ENCODE measurements at places on chromosomes 11 and 22. TPM values are rescaled to one million over a fixed set of nuclear protein-coding genes. Genes with fewer than 3 reads are reported as not detected.
A peak's percentile ranks its signal among the peaks of the same experiment; 100 is the strongest.

- peak overlapping the region; percentile 1 for H3K4me3 ChIP-seq
- H3K27me3 ChIP-seq: no peaks in the 10 kb centered on the region
- H3K4me1 ChIP-seq: peaks cover 32% of the 10 kb centered on the region
- peak overlapping the region; percentile 74 for H3K27ac ChIP-seq
These were observed 17.2 kb upstream of the OR5B21 start for GRCh38 chr11:58525037-58525614.

GRCh38 chr11:13120691-13121090, 111.6 kb downstream of the RASSF10 start:
- no peaks in the 10 kb centered on the region for H3K4me1 ChIP-seq
- DNase-seq: no peak
- no peaks in the 10 kb centered on the region for H3K36me3 ChIP-seq
- no peak overlapping the region for H3K4me3 ChIP-seq

GRCh38 chr22:38953577-38954413, 3.6 kb upstream of the APOBEC3A start:
- H3K36me3 ChIP-seq: no peaks in the 10 kb centered on the region
- peaks cover 48% of the 10 kb centered on the region for H3K4me1 ChIP-seq
- peak overlapping the region; percentile 82 for H3K27ac ChIP-seq
- H3K27me3 ChIP-seq: peaks cover 2% of the 10 kb centered on the region
- DNase-seq: peak; percentile 86
- H3K4me3 ChIP-seq: peak overlapping the region; percentile 52

DNA sequence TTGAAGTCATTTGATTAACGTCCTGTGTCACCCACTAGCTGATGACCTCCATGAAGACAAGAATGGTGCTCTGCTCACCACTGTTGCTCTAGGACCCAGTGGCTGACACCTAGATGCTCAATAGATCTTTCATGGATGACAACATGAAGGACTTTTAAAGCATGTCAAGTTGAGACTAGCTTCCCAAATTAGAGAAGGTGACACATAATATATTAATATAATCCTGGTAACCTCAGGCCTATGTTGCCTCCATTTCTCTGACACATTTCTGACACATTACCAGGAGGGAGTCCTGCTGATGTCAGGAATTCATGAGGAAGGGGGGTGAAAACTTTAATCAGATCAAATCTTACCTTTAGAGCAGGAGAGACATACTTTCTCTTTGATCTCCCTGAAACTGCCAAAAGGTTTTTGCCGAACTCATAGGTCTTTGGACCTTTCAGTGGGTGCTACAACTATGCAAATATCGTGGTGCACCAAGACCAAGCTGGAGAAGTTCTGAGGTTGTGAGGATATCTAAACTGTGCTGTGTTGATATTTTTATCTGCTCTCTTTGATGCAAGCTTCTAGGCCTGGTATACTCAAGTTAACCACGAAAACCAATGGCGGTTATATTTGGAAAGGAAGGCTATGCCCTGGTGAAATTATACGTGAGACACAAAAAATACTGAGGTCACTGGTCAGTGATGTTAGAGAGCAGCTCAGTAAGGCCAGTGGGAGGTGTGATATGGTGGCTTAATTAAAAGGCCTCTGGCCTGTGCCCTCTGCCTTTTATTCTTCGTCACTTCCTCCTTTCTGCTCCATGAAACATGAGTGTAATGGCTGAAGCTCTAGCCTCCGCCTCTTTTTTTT, 13.2 kb upstream of the AMPD3 start:
- H3K36me3 ChIP-seq: no peaks in the 10 kb centered on the region
- peak overlapping the region; percentile 5 for H3K27ac ChIP-seq
- peaks cover 9% of the 10 kb centered on the region for H3K27me3 ChIP-seq
- peaks cover 29% of the 10 kb centered on the region for H3K4me1 ChIP-seq
- peak; percentile 40 for DNase-seq
- no peak overlapping the region for H3K4me3 ChIP-seq

DNA sequence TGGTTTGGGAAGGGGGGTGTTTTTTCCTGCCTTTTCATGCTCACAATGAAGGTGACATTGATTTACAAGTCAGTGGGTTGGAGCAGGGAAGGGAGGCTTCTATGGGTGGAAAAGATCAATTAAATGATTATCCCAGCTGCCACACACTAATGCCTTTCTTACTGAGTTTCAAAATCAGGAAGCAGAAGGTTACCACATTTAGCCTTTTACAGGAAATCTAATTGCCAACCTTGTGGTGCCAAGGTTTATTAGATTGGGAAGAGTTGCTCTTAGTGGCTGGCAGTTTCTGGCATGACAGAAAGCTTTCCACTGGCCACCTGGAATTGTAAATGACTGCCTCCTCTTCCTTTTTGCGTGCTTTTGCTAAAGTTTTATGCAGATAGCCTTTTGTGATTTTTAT, 98.7 kb downstream of the NAV2 start:
- no peak for DNase-seq
- no peaks in the 10 kb centered on the region for H3K4me1 ChIP-seq
- H3K27ac ChIP-seq: no peak overlapping the region
- no peak overlapping the region for H3K4me3 ChIP-seq
- H3K36me3 ChIP-seq: no peaks in the 10 kb centered on the region

- DNase-seq: no peak
- H3K27ac ChIP-seq: no peak overlapping the region
- no peaks in the 10 kb centered on the region for H3K27me3 ChIP-seq
These were observed 100.0 kb downstream of the AMBRA1 start for GRCh38 chr11:46493791-46494190.

The RAB39A gene
- 0.28 TPM for total RNA-seq

The TYMP gene
- 89.1 TPM for total RNA-seq

All from activated CD4-positive, alpha-beta memory T cell treated with anti-CD3 and anti-CD28 coated beads, Interleukin-2, amount 10 ng/mL, durations not matched to agents 7 days and 5 days (primary cell).